ENCODE measurements at places on chromosomes 16 and 17.

DNA sequence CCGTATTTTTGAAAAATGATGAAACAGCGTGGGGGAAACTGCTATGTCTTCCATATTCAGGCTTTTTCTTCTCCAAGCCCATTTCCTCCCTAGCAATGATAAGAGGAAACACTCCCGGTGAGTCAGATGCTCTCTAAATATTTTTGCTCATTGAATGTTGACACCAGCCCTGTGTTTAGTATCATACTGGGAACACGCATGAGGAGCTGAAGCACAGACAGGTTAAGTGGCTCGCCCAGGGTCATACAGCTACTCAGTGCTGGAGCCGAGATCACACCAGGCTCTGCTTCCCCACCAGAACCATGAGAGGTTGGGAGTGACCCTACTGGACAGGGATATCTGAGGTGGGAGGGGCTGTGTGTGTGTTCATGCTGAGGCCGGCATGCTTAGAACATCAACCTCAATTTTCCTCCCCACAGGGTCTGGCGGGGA, 37.8 kb upstream of the ADGRG1 start:
- no peak for DNase-seq

- peak; percentile 82 for DNase-seq
These were observed at the start of gene ZBTB4 for GRCh38 chr17:7479213-7480088. ZBTB4 (minus strand) TSS chr17:7479631; CDS start chr17:7466801, 12,830 bp downstream.

GRCh38 chr17:79066963-79067362, 7.7 kb upstream of the ENGASE start:
- no peak for DNase-seq

- DNase-seq: no peak
These were observed 27.7 kb downstream of the ABCC1 start for GRCh38 chr16:15976929-15977637.

GRCh38 chr17:32303781-32304288, 38.1 kb downstream of the C17orf75 start:
- DNase-seq: no peak

DNA sequence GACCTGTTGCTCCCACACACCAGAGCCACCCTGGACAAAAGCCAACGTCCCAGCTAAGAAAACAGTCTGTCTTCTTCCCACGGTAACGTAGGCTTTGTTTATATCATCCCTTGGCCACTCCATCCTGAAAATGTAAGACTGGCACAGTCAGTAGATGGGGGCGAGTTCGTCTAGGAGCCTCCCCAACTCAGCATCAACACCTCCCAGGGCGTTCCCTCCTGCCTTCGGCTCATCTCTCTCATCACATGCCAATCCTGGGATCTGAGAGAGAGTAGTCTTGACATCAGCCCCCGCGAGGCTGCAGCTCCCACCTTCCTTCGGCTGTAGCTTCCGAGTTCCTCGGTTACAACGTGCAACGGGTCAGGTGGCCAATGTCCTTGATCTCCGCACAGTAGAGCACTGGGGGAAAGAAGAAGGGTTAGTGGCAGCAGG, 894 bp downstream of the RNF227 start:
- DNase-seq: no peak

GRCh38 chr16:46756772-46757171, 8.6 kb upstream of the MYLK3 start:
- DNase-seq: no peak

- DNase-seq: no peak
These were observed 31.3 kb downstream of the PLCG2 start for GRCh38 chr16:81810361-81810760.

- no peak for DNase-seq
These were observed 6.4 kb downstream of the ATXN1L start for GRCh38 chr16:71852158-71852557.

GRCh38 chr17:29574732-29575510, 6.4 kb downstream of the TP53I13 start:
- DNase-seq: no peak

- DNase-seq: no peak
These were observed 123.7 kb downstream of the METRNL start for GRCh38 chr17:83203073-83203471.

DNA sequence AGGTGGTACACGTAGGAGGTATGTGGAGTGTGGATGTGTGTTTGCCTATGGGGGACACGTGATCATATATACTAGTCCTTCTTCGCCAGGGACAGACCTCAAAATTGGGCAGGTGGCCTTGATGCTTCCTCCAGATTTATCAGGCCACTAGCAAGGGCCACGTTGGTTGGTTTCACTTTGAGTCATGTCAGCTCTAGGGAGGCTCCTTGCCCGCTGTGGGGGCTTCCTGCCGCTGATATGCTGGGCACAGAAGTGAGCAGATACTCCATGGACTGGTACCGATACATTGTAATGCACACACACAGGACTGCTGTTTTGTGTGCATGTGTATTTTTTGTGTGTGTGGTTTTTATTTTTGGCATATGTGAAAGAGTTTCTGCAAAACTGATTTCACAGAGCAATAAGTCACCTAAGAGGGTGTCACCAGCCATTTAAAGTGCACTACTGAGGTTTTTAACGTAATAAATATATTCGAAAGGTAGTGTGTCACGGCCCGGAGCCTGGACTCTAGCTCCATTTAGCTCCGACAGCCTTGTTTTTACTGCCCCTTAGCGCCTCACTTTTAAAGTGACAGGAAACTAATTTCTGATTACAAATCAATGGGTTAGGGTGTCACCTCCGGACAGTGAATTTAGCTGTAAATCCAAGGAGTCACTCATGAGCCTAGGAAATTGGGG, 605.5 kb upstream of the SALL1 start:
- DNase-seq: no peak

- peak; percentile 61 for DNase-seq
These were observed 2.1 kb upstream of the GSDMB start for GRCh38 chr17:39920218-39921210.

DNA sequence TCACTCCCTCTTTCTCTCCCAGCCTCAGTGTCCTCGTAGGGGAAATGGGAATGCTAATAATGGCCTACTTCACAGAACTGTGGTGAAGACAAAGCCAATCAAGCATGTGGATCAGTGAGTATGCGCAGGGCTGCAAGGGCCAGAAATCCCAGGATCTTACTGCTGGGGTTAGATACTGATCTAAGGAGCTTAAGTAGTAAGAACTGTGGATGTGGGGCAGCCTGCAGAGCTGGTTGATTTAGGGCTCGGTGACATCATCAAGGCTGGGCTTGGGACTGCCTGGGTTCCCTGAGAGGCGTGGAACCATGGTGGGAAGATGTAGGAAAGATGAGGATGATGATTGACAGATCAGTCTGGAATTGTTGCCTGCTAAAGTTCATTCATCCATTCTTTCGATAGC, 25.6 kb downstream of the GOSR2 start:
- no peak for DNase-seq

GRCh38 chr16:48536614-48537200, 73.3 kb downstream of the N4BP1 start:
- no peak for DNase-seq
